Suprapubic skin (tissue), 4 donors: ENCODE measurements at places on chromosomes 4 and X. TPM values are rescaled to one million over a fixed set of nuclear protein-coding genes. Genes with fewer than 3 reads are reported as not detected.

DNA sequence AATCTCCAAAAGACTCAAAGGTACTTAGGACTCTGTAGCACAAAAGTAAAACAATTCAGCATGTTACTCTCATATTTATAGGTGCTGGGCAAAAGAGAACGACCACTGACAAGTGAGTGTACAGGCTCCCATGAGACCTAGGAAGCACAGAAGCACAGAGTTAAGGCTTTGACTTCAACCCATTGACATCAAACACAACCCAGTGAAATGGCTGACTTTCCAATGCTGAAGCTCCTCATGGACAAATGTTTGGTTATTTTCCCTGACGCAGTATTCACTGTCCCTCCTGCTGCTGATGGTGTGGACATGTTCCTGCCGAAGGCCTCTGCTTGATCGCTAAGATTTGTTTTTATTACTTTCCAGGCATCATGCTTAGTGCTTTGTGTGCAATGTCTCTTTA is 148.7 kb downstream of the TSPAN5 start:
- DNase-seq, result no peak

- no peak for DNase-seq
Measured at GRCh38 chr4:107913283-107913899, 18.0 kb upstream of the CYP2U1 start.

- DNase-seq, result no peak
Measured at GRCh38 chrX:125137521-125137920, 182.2 kb upstream of the TEX13C start.

- DNase-seq, result peak; percentile 25
Measured at GRCh38 chr4:8838296-8838960, 33.2 kb downstream of the HMX1 start.

GRCh38 chr4:187576751-187577150 is 418.8 kb upstream of the ZFP42 start:
- no peak for DNase-seq

GRCh38 chrX:13933352-13933751 is 96.3 kb downstream of the GEMIN8 start:
- DNase-seq, result no peak

- no peak for DNase-seq
Measured at GRCh38 chrX:24085101-24085500, 30.3 kb downstream of the EIF2S3 start.

GRCh38 chr4:120001850-120002249 is 64.8 kb downstream of the MAD2L1 start:
- DNase-seq, result no peak

DNA sequence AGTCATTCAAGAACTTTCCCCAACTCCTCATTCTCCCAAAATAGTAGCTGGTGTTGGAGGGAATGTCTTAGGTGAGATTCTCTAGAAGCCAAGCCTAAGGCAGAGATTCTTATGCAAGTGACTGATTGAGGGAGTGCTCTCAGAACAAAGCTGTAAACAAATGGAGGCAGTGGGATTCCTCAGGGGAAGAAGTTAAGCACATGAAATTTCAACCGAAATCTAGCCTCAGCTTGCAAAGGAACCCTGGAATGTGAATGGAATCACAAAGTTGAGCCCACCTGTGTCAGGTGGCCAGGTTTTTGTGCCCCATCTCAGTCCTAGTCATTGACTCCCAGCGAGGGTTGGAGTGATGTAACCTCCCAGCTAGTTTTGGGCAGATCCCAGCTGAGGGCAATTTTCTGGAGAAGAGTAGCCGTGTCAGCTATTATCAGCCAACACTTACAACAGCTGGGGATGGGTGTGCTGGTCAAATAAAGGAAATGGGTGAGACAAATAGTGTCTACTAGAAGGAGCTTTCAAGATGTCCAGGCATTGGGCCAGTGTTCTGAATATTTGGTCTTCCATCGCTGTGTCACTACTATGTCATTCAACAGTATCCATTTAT is 29.7 kb upstream of the FGF2 start:
- DNase-seq, result no peak

DNA sequence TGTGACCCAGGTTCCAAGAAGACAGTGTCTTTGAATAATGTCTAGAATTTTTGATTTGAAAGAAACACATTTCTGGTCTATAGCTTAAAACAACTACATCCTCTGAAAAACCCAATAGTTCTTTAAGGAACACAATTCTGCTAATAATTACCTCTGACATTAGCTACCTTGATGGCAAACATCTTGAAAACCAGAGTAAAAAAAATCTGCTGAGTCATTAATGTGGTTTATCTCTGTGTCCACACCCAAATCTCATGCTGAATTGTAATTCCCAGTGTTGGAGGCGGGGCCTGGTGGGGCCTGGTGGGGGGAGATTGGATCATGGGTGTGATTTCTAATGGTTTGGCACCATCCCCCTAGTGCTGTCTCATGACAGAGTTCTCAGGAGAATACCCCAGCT is 1233.8 kb downstream of the NLGN4X start:
- no peak for DNase-seq

GRCh38 chrX:31580726-31581125 is 508.9 kb upstream of the FTHL17 start:
- DNase-seq, result no peak

GRCh38 chrX:134741746-134742145 is 83.5 kb upstream of the PLAC1 start:
- no peak for DNase-seq

DNA sequence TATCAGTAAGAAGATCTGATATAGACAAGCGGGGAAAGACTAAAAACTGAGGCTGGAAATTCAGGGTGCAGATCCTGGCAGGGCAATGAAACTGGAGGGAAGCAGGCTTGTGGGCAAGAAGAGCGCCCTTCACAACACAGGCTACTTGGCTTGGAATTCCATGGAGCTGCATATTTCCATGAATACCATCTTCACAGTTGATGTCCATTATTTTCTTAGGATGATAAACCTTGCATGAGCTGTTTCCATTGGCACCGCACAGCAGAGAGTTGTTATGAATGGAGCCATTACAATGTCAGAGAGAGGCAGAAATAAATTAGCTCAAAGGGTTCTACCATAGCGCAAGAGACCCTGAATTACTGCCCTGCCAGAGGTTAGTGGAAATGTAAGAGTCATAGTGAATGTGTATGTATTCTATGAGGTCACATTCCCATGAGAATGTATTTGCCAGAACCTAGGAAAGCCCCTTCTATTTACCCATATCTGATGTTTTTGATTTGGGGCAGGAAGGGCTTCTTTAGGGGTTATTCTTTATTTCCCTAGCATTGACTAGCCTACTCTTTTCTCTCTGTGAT is 215.6 kb downstream of the PALLD start:
- no peak for DNase-seq

- no peak for DNase-seq
Measured at GRCh38 chrX:142671036-142671435, 354.7 kb upstream of the SPANXN4 start.

DNA sequence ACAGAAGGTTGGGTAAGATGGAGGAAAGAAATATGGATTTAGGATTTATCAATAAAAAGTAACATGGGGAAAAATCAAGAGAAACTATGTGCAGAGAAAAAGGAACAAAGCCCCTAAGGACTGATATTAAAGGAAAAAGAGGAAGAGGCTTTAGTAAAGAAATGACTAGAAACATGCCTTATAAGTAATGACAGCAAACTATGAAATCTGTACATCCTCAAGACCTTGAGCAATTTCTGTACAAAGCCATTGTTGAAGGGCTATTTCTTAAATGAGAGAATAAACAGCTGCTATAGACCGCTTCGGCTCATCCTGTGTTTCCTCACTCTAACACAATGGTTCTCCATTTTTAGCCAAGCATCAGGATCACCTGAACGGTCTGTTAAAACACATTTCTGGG is 180.3 kb upstream of the ATOH1 start:
- no peak for DNase-seq

- no peak for DNase-seq
Measured at GRCh38 chrX:75746891-75747639, 38.0 kb downstream of the MAGEE2 start.

GRCh38 chrX:153499341-153499740 is 4.6 kb downstream of the BGN start:
- DNase-seq, result no peak

DNA sequence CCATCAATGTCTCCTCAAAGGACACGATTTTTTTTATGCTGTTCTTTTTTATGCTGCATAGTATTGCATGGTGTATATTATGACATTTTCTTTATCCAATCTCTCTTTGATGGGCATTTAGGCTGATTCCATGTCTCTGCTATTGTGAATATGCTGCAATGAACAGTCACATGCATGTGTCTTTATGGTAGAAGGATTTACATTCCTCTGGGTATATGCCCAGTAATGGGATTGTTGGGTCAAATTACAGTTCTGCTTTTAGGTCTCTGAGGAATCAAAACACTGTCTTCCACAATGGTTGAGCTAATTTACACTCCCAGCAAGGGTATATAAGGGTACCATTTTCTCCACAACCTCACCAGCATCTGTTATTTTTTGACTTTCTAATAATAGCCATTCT is 113.9 kb downstream of the GRIA3 start:
- DNase-seq, result no peak

DNA sequence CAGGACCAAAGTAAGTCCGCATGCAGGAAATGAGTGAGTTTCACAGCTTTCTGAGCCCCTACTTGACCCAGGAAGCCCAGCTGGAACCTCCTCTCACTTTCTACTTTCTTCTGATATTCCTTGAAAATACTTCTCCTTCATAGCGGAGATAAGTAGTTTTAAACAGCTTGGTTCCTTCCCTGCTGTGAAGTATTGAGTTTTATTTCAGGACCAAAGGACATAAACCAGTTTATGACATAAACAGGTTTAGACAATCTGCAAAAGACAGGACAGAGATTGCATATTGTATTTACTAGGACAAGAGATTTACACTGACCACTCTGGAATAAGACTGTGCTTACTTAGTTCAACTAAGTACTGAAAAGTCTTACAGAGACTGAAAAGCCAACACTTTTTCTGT is 54.8 kb downstream of the PAGE2 start:
- DNase-seq, result no peak

- DNase-seq, result no peak
Measured at GRCh38 chr4:7722766-7723387, 216.8 kb downstream of the AFAP1 start.

- DNase-seq, result no peak
Measured at GRCh38 chr4:42624551-42624950, 32.4 kb downstream of the ATP8A1 start.

GRCh38 chr4:25926462-25926861 is 12.4 kb downstream of the SMIM20 start:
- DNase-seq, result no peak

DNA sequence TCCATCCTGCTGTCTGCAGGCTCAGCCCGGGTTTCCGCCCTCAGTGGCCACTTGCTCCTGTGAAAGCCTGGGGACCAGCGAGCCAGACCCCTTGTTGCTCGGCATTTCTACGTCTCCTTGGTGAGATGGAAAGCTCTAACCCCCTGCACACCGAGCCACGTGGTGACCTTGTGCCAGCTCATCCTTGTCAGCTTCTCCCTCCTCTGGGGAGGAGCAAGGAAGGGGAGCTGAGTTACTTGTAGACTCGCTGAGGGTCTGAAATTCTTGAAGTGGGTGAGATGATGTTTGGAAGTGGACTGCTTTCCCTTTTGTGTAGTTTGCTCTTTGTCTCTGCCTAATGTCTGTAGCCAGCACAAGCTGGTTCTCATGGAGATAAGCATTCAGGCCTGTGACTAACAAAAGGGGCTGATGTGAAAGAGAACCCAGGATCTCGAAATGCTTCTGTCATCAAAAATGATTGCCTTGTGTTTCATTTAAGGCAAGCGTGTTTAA is 29.3 kb downstream of the RGS12 start:
- peak; percentile 62 for DNase-seq

DNA sequence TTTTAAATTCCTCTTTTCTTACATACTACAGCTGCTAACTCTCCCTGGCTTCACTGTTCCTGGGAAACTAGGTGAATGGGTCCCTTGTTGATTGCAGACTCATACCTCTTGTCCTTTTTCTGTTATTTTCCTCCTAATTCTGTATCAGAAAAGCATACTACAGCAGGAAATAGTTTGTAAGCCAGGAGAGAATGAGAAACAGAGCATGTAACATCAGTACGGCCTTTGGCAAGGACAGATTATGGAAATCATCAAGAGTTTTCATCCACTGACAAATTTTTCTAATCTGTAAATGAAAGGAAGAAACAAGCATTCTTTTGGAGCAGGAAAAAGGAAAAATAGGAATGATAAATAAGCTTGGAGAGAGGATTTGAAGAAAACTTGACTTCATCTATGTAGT is 239.2 kb downstream of the ANTXR2 start:
- no peak for DNase-seq

DNA sequence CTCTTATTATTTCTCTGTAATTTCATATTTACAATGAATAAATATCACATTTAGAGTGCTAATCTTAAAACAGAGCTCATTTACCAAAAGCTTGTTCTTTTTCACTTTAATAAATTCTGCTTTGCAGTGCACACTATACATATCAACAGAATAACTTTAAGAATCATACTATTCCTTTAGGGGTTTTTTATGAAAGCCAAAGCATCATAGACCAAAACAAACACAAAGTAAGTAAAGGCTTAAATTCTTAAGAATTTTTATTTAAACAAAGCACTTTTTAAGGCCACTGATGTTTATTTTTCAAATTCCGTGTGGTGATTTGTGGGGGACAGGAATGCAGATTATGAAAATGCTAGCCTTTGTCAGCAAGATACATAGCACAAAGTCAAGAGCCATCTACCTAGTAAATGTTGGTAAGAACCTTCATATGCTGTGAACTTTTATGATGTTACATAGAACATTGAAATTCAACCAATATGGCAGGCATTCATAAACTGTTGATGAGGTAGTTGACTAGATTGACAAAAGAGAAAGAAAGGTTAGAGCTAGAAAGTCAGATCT is 17.8 kb downstream of the TIGD2 start:
- DNase-seq, result no peak

GRCh38 chrX:38697461-38697860 is 103.8 kb upstream of the MID1IP1 start:
- DNase-seq, result no peak

EXOC1L gene
- total RNA-seq, result not detected

IGFBP7 gene
- 129 TPM for total RNA-seq

CENPVL2 gene
- not detected for total RNA-seq

NAA11 gene
- not detected for total RNA-seq

SAGE1 gene
- total RNA-seq, result not detected

MAGEE1 gene
- 3.9 TPM for total RNA-seq

GASK1B gene
- 9.7 TPM for total RNA-seq

HAND2 gene
- 3.4 TPM for total RNA-seq

FAT4 gene
- total RNA-seq, result 4.9 TPM

ARMCX2 gene
- 6.4 TPM for total RNA-seq

SPANXN5 gene
- not detected for total RNA-seq

COX7B2 gene
- not detected for total RNA-seq

CLDN22 gene
- not detected for total RNA-seq

KLHL34 gene
- total RNA-seq, result not detected

IDS gene
- 55.7 TPM for total RNA-seq

PPEF1 gene
- total RNA-seq, result 0.26 TPM

ANKRD17 gene
- 72.7 TPM for total RNA-seq

TEC gene
- total RNA-seq, result 4.1 TPM
